ENCODE measurements at places on chromosomes 1 and 21.

DNA sequence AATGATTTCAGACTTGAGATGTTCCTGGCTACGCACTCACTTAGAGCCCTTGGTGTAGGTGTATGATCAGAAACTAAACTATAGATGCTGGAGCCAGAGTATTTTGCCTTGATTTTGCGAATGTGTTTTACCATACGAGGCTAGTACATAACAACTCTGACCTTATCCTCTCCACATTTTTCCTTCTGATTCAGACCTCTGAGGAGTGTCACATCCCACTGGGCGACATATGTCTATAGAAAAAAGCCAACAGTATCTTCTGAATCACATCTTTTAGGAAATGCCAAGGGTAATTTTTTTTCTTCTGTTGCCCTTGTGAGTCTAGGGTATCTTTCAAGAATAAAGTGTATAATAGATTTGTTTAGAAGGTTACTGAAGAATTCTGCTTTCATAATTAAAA is 49.6 kb downstream of the AK4 start:
- DNase-seq: no peak

GRCh38 chr1:147083919-147084272 is 88.4 kb downstream of the PRKAB2 start:
- no peak for DNase-seq

GRCh38 chr1:17065666-17066065 is 11.8 kb upstream of the SDHB start:
- no peak for DNase-seq

DNA sequence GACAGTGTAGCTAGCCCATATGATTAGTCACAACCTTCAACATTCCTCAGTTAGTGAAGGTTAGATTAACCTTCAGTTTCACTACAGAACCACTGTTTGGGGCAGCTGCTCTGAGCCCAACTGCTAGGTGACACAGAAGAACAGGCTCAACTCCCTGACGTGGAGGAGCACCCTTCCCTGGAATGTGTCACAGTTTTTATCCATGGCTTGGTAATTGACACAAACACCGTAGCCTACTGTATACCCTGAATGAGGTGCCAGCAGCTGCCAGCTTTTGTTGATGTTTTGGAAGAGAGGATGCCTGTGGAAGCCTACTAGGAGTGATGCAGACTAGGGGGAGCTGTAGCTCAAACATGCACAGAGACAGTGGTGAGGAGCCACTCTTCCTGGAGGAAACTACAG is 56.6 kb upstream of the CR2 start:
- peak; percentile 27 for DNase-seq

DNA sequence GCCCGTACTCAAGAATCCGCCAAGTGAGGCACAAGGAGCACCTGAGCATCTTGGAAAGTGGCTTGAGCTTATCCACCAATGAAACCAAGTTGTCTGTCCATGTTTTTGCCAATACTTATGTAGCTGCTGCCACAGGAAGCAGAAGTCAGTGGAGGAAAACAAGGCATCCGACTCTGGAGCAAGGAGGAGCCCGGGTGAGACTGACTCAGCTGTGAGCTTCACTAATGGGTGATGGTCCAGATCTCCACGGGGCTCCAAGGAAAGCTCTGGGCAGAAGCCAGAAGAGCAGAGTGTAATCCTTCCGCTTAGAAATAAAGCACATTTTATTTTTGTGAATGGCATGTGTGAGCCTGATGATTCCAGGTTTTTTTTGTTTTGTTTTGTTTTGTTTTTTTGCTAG is 12.3 kb upstream of the SSR2 start:
- no peak for DNase-seq

- peak; percentile 13 for DNase-seq
Observed at GRCh38 chr1:205210756-205211168, 740 bp downstream of the DSTYK start.

DNA sequence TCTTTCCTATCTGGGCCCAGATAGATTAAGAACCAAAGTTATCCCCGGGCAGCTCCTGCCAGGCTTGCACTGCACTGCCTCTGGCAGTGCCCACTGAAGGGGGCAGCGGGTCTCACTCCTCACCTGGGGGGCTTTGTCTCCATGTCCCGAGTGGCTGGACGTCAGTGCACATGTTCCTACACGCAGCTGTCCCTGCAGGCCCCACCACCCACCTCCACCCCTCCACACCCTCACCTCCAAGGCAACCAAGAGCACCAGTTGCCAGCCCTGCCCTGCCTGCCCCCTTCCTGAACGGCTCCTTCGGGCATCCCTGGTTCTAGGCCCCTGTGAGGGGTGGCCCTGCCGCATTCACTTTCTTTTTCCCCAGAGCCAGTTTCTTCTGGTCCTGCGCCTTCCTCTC is 147.2 kb downstream of the PEX14 start:
- DNase-seq: no peak

Measured in HCEC 1CT (cell line).